ENCODE measurements at places on chromosomes 16 and 17. TPM values are rescaled to one million over a fixed set of nuclear protein-coding genes. Genes with fewer than 3 reads are reported as not detected.

- no peak for DNase-seq
Observed at GRCh38 chr16:59759296-59759695, 1025.2 kb upstream of the GOT2 start.

GRCh38 chr16:58243528-58244004 is 45.7 kb upstream of the CSNK2A2 start:
- DNase-seq: no peak

GRCh38 chr17:9240659-9241370 is 219.5 kb downstream of the NTN1 start:
- no peak for DNase-seq

GRCh38 chr17:80955671-80956280 is 35.9 kb upstream of the CHMP6 start:
- DNase-seq: peak; percentile 25

DNA sequence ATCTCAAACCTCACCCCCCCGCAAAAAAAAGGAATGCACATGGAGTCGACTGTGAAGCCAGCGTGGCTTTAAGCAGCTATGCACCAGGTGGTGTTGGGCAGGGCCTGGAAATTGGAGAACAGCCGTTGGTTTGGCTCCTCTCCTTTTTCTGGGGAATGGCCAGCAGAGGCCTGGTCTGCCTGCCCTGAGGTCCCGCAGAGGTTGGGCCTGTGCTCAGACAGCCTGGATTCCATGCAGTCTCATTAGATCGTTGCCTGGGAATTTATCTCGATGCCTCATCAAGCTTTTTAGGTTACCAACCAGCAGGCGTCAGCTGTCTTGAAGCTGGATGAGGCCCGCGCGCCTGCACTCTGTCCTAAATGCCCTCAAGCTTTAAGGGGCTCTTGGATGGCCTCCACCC is 9.8 kb downstream of the SLC12A3 start:
- DNase-seq: no peak

GRCh38 chr16:35011-35677 is 18.3 kb downstream of the POLR3K start:
- DNase-seq: no peak

DNA sequence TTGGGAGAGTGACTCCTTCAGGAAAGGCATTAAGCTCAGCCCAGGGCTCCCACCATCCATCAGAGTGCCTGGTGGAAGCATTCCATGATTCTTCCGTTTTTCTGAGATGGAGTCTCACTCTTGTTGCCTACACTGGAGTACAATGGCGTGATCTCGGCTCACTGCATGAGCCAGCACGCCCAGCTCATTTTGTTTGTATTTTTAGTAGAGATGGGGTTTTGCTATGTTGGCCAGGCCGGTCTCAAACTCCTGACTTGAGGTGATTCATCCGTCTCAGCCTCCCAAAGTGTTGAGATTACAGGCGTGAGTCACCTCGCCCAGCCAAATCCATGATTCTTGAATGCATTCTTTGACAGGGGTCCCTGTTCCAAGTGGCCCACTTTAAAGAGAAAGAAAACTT is 23.1 kb downstream of the MIS12 start:
- no peak for DNase-seq

DNA sequence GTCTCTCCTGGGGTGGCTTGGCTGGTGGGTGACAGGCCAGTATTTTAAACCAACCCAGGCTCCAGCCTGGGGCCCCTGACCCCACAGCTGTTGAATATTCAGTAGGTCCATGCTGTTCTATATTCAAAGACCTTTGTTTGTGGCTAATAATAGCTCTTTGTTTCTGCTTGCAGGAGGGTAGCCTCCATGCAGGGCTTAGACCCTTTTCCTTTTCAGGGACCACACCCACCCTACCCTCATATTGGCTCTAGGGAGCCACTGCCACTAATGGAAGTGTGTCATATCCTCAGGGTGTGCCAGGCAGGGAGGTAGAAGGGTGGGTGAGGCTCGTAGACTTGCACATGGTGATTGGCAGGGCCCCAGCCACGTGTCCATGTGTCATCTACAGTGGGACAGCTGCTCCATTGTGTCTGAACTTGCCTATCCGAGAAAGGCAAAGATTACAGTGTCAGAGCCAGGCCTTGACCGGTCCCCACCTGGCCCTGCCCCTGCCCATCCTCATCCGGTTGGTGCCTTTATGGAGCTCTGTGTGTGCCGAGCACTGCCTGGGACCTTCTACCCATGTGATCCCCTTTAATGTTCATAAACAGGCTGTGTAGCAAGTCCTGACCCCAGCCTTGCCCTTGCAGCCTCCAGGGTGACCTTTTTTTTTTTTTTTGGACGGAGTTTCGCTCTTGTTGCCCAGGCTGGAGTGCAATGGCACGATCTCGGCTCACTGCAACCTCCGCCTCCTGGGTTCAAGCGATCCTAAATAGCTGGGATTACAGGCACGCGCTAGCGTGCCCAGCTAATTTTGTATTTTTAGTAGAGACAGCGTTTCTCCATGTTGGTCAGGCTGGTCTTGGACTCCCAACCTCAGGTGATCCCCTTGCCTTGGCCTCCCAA is 22.1 kb downstream of the TMC7 start:
- no peak for DNase-seq

The CCDC40 gene
- 3.5 TPM for total RNA-seq

- DNase-seq: peak; percentile 29
Observed at GRCh38 chr17:17081304-17081940, 39.2 kb downstream of the MPRIP start.

DNA sequence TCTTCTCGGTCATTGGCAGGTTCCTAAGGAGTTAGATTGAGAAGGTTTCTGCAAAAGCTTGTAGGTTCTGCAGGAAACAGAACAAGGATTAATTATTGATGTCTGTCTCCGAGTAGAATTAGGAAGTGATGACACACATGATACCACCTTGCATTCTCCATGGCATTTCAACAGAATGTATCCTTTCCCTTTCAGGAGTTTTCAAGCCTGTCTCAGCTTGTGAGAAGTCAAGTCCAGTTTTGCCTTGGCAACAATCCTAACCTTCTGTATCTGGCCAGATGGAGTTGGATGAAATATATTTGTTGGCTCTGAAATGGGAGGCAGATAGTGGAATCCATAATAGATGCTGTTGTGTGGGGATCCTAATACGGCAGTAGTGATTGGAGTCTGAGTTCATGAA is 235.5 kb downstream of the SHISA9 start:
- no peak for DNase-seq

GRCh38 chr17:13287226-13287625 is 269.4 kb upstream of the ELAC2 start:
- no peak for DNase-seq

GRCh38 chr16:9854675-9855074 is 327.6 kb downstream of the GRIN2A start:
- DNase-seq: no peak

- DNase-seq: no peak
Observed at GRCh38 chr16:58375386-58375785, 16.9 kb upstream of the GINS3 start.

DNA sequence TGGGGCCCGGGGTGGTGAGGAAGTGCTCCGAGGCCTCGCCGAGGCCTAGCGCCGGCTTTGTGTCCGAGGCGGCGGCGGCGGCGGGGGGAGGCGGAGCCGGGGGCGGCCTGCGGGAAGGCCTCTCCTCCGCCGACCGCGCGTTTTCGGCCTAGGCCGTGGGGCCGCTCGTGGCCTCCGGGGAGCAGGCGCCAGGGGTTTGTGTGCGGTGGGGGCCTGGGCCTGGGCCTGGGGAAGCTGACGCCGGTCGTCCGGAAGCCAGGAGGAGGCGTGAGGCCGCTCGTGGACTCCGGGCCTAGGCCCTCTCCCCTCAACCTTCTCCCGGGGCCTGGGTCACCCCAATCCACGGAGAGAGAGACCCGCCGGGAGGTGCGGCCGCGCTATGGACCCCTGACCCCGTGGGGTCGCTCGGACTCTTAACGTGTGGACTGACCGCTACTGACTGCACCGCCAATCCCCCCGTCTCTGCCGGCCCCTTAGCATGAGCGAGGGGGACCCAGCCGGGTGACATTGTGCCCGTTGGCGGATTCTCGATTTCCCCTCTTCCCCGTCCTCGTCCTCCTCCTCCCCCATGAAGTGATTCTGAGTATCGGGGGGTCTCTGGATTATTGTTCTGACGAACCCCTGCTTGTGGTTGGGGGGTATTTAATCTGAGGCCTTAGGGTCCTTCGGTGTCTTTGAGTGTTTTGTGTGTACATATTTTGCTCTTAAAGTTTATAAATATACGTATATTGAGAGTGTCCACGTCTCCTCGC is 660 bp downstream of the RBBP6 start:
- peak; percentile 88 for DNase-seq
